Substantia nigra (tissue), 51 donors: ENCODE measurements at places on chromosomes 2 and 18.

GRCh38 chr18:74498712-74499627 lies 2.8 kb downstream of the CNDP2 start:
- DNase-seq: peak; percentile 40

- DNase-seq: no peak
Observed at GRCh38 chr2:186887107-186888090, 38.4 kb upstream of the ZSWIM2 start.

DNA sequence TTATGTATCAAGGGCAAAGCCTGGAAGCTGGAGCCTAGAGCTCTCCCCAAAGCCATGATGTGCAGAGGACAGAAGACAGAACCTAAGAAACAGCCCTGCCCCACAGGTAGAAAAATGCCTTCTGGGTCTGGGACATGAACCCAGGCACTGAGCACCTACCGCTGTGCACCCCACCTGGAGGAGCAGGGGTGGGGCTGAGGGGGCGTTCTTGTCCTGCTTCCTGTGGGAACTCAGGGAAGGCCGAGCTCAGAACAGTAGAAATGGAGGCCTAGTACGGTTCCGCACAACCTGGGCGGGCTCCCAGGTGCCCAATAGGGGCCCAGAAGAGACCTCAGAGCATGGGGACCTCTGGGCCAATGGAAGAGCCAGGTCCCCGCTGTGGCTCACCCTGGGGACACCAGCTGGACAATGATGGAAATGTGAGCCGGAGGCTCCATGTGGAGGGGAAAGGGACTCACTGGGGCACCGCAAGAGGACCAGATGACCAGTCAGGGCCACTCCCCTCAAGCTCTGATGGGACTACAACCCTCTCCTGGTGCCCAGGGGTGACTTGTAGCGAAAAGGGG lies 3.2 kb downstream of the CRACDL start:
- no peak for DNase-seq

DNA sequence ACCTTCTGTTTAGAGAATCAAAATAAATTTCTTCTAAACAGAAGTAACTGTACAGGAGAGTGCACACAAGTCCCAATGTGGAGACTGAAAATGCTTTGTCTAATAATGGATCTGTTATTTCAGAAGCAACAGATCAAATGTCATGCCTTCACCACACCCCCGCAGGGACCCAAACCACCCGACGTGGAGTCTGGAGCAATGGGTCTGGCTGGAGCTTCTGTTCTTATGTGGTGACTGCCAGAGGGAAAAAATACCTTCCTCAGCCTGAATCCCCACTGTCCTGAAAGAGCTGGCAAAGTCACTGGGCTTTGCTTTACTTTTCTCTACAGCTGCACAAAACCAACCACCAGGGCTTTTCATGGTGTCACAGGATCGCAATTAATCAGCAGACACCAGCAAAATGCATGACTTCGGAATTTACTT lies 119.0 kb upstream of the ZFP36L2 start:
- DNase-seq: no peak

DNA sequence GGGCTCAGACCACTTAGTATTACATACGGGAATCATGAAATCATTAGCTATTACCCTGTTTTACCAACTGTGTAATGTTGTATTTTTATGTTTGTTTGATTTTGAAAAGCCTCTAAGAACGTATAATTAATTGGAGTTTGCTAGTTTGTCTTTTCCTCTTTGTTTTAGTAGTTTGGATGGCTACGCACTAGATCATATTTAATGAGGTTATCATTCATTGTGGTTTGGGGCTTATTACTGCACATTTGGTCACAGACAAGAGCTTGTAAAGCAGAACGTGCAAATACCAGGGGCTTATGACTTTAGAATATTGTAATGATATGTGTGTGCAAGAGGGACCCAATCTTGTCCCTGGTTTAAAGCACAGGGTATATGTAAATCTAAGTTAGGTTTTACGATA lies 10.3 kb downstream of the CABLES1 start:
- DNase-seq: no peak

GRCh38 chr18:47283476-47283875 lies 32.0 kb upstream of the SKOR2 start:
- no peak for DNase-seq

- DNase-seq: no peak
Observed at GRCh38 chr2:67645280-67646138, 248.4 kb downstream of the ETAA1 start.

DNA sequence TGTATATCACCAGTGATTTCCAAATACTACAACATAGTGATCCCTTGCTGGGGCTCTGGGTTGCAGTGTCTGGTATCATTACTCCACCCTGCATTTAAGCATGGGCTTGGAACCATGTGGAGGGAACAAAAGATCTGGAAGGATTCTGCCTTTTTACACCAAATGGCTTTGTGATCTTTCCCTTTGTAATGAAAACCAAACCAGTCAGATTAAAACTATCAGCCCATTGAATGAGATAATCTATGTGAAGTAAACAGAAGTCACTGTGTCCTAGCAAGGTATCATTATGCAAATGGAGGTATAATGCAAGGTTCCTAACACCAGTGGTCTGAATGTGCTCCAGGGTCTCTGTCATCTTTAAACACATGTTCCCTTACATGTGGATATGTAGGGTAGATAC lies 474.7 kb upstream of the TNP1 start:
- no peak for DNase-seq

GRCh38 chr2:235605312-235606003 lies 111.6 kb downstream of the AGAP1 start:
- DNase-seq: peak; percentile 76

DNA sequence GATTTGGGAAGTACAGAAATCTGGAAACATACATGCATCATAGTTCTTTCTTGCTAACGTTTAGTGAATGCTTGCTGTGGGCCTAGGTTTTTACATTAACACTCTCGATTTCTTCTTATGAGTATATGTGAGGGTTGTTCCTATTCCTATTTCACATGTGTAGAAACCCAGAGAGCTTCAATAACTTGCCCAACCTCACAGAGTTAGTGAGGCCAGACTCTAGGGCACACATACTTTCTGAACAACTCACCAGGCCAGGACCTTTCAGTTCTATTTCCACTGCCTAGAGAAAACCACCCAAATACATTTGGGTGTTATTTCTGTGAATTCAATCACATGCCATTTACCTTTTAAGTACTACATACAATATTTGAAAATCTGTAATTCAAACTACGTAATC lies 8.2 kb upstream of the KCTD1 start:
- no peak for DNase-seq

DNA sequence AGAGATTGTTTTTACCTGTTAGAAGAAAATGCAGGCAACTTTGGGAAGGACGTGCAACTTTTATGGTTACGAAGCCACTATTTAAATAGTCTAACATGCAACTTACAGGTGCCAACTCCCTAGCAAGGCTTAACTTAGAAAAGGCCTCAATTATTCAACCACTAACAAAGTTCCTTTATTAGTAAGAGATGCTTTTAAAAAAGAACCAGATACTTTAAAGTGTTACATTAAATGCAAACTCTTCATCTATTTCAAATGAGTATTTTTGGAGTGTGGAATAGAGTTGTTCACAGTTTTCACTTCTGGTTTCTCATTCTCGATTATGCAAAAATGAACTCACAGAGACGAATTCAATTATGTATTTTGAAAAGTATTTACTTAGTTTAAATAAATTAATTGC lies 51.7 kb downstream of the PELI1 start:
- DNase-seq: no peak

DNA sequence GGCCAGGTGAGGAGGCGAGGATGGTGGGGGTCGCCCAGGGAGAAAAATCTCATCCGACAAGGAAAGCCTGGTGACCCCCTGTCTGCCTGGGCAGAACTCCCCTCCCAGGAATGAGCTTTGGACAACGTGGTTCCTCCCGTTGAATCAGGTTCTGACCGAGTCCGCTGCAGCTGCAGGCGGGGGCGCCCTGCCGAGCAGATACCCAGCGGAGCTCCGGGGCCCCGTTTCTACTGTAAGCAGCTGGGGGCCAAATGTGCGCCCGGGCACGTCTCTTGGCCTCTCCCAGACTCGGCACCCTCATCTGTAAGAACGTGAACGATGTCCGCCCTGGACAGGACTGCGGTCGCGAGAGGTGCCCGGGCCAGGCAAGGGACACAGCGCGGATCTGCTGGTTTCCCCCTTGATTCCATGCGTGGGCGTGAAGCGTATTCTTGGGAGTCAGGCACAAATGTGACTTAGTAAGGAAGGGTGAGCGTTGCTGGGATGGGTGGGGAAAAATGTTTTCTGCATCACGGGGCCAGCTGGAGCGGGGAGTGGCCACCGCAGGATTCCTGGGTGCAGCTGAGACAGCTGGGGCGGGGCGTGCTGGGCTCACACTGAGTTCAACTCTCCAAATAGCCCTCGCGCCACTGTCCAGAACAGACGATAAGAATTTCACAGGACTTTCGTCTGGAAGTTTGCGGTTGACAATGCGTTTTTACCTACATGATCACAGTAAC lies 20.2 kb upstream of the TUBB6 start:
- DNase-seq: no peak

GRCh38 chr18:9392726-9393125 lies 58.2 kb downstream of the TWSG1 start:
- DNase-seq: no peak

DNA sequence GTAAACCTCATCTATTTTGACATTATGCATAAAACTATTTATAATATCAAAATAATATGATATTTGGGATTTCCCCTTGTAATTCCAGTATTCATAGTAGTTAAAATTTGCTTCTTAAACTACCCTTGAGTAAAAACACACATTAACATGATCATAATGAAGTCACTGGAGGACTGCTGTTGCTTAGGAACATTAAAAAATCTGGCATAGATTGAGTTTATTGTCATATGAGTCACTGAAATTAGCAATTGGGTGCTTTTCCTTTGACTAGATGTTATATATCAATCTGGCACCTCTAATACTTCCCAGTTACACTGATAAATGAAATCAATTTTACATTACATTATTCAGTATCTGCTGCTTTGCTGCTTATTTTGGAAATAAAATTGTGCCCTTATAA lies 57.0 kb upstream of the ZC3H15 start:
- DNase-seq: no peak
